ENCODE measurements at places on chromosomes 5 and 9. TPM values are rescaled to one million over a fixed set of nuclear protein-coding genes. Genes with fewer than 3 reads are reported as not detected.

The SLC22A4 gene
- total RNA-seq = 1.5 TPM

The SPINK7 gene
- total RNA-seq = not detected

The SLC36A3 gene
- 8.3 TPM for total RNA-seq

The CCNI2 gene
- 4.5 TPM for total RNA-seq

The GPX3 gene
- total RNA-seq = 216 TPM

The PFN3 gene
- 27.5 TPM for total RNA-seq

The INIP gene
- total RNA-seq = 21.7 TPM

The SPINK9 gene
- not detected for total RNA-seq

The KCNIP1 gene
- total RNA-seq = 13.4 TPM

The AGXT2 gene
- not detected for total RNA-seq

The ARHGEF37 gene
- 13.4 TPM for total RNA-seq

The IL4 gene
- not detected for total RNA-seq

The CDH9 gene
- total RNA-seq = not detected

The PCDHGA12 gene
- total RNA-seq = 11.3 TPM

The NRARP gene
- 14.4 TPM for total RNA-seq

The UAP1L1 gene
- 10.1 TPM for total RNA-seq

The LAMC3 gene
- 86.3 TPM for total RNA-seq

The TUSC1 gene
- total RNA-seq = 27.2 TPM

The SELENOP gene
- total RNA-seq = 52.1 TPM

The KCNN2 gene
- 9.7 TPM for total RNA-seq

The PPIP5K2 gene
- total RNA-seq = 42.8 TPM

The IL13 gene
- total RNA-seq = 25.0 TPM

The CD274 gene
- total RNA-seq = 1.5 TPM

The PHF24 gene
- total RNA-seq = 132 TPM

The OR1J2 gene
- 0.62 TPM for total RNA-seq

The ARID3C gene
- 0.31 TPM for total RNA-seq

The PDE8B gene
- 2.0 TPM for total RNA-seq

The TAF11L10 gene
- not detected for total RNA-seq

The C1QTNF2 gene
- total RNA-seq = 6.4 TPM

The OR13C8 gene
- not detected for total RNA-seq

The SLC36A2 gene
- total RNA-seq = 0.43 TPM

The ANAPC2 gene
- 91.0 TPM for total RNA-seq

The GNA14 gene
- total RNA-seq = 4.3 TPM

The PCDHGA9 gene
- 13.1 TPM for total RNA-seq

The GLT6D1 gene
- not detected for total RNA-seq

The INSL4 gene
- total RNA-seq = 0.16 TPM

The NFIL3 gene
- total RNA-seq = 25.3 TPM

The NR6A1 gene
- total RNA-seq = 92.1 TPM

The TLX3 gene
- total RNA-seq = not detected

The ANGPTL2 gene
- total RNA-seq = 2.4 TPM

The PCDHB7 gene
- 3.3 TPM for total RNA-seq

The COL15A1 gene
- total RNA-seq = 55.5 TPM

The PRR16 gene
- total RNA-seq = 1.5 TPM

The GFRA3 gene
- total RNA-seq = 6.3 TPM

The ANKRD31 gene
- total RNA-seq = 10.3 TPM

The RNF224 gene
- 0.71 TPM for total RNA-seq

The SLC25A2 gene
- total RNA-seq = 4.0 TPM

The KLF4 gene
- 84.8 TPM for total RNA-seq

The NADK2 gene
- 27.1 TPM for total RNA-seq

The TMEM252 gene
- not detected for total RNA-seq

The LECT2 gene
- 6.6 TPM for total RNA-seq

The TRUB2 gene
- 15.0 TPM for total RNA-seq

The TSPAN17 gene
- 51.7 TPM for total RNA-seq

The NMUR2 gene
- 10.7 TPM for total RNA-seq

The RASEF gene
- total RNA-seq = 10.8 TPM

The PAEP gene
- total RNA-seq = not detected

The FAM174A gene
- total RNA-seq = 64.6 TPM
